ENCODE measurements at places on chromosomes 6 and 20. TPM values are rescaled to one million over a fixed set of nuclear protein-coding genes. Genes with fewer than 3 reads are reported as not detected.

Gene TBXT
- total RNA-seq = not detected

Gene SYCP2L
- 0.26 TPM for total RNA-seq

Gene TREM2
- total RNA-seq = 0.53 TPM

Gene FAM162B
- total RNA-seq = not detected

Gene TMEM74B
- not detected for total RNA-seq

Gene GJA1
- 127 TPM for total RNA-seq

Gene GJE1
- not detected for total RNA-seq

Gene EEF1A2
- total RNA-seq = 1.9 TPM

Gene SLC17A3
- not detected for total RNA-seq

Gene IMPG1
- total RNA-seq = not detected

Gene UBE3D
- total RNA-seq = 6.1 TPM

Gene PM20D2
- 7.1 TPM for total RNA-seq

Gene RSPH4A
- 0.26 TPM for total RNA-seq

Gene RAB44
- total RNA-seq = under 0.01 TPM

Gene TREM1
- total RNA-seq = 21.1 TPM

Gene TNFRSF21
- 42.4 TPM for total RNA-seq

Gene DDX27
- total RNA-seq = 66.6 TPM

Gene TBX18
- total RNA-seq = 1.3 TPM

Gene HLA-DOB
- 0.26 TPM for total RNA-seq

Gene KCNQ2
- not detected for total RNA-seq

Gene FAM217A
- total RNA-seq = not detected

Gene SCUBE3
- total RNA-seq = not detected

Gene EIF6
- total RNA-seq = 226 TPM

Gene PTGIS
- 0.13 TPM for total RNA-seq

Gene IRAK1BP1
- total RNA-seq = 3.2 TPM

Gene HLA-E
- 232 TPM for total RNA-seq

Gene DPPA5
- not detected for total RNA-seq

Gene OPN5
- total RNA-seq = not detected

Gene SCRT2
- total RNA-seq = not detected

Gene RIPOR2
- not detected for total RNA-seq

Gene SHLD1
- total RNA-seq = 4.5 TPM

Gene RAMACL
- total RNA-seq = 1.6 TPM
